ENCODE measurements at places on chromosomes 1 and 21.

- DNase-seq: peak; percentile 43
Observed at GRCh38 chr1:211332830-211333229, 6.2 kb downstream of the TRAF5 start.

DNA sequence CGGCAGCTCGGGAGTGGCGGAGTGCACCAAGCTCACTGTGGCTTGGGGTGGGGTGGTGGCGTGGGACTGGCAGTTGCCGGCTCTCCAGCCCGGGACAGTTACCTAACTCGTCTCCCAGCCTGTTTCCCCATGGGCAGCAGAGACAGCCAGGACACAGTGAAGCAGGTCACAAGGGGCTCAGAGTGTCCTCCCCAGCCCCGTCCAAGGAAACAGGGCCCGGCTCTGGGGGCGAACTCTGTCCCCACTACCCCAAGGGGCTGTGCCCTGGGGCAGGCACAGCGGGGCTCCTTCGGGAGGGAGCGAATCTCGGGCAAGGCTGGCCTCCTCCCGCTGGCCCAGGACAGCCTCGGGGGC is 759 bp downstream of the GPR157 start:
- peak; percentile 35 for DNase-seq

DNA sequence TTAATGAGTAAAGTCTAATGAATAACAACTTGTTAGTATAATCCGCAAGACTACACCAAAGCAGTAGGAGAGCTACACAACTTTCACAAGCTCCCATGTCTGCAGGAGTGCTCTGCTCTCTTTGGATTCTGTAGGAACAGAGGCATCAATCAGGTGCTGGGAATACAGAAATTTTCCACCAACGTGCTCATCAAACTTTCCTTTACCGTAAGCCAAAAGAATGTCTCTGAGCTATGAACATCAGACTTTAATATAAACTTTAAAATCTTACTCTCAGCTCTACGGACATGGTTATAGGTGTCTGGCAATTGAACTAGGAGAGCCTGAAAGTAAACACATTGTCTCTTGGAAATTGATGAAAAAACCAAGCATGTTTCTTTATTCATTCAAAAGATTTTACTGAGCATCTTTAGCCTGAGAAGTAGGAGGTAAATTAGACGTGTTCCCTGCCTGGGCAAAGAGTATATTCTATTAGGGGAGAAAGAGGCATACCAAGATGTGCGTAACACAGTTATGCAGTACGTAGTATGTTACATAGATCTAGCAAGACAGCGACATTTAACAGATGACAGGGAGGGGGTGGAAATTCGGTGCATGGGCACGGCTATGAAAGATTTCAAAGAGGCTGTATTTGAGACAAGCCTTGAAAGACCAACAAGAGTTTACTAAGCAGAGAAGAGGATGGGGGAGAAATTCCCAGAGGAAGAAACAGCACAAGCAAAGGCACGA is 85.2 kb downstream of the TM2D1 start:
- no peak for DNase-seq

- peak; percentile 53 for DNase-seq
Observed at GRCh38 chr1:207672522-207673130, 27.7 kb downstream of the CR1L start.

DNA sequence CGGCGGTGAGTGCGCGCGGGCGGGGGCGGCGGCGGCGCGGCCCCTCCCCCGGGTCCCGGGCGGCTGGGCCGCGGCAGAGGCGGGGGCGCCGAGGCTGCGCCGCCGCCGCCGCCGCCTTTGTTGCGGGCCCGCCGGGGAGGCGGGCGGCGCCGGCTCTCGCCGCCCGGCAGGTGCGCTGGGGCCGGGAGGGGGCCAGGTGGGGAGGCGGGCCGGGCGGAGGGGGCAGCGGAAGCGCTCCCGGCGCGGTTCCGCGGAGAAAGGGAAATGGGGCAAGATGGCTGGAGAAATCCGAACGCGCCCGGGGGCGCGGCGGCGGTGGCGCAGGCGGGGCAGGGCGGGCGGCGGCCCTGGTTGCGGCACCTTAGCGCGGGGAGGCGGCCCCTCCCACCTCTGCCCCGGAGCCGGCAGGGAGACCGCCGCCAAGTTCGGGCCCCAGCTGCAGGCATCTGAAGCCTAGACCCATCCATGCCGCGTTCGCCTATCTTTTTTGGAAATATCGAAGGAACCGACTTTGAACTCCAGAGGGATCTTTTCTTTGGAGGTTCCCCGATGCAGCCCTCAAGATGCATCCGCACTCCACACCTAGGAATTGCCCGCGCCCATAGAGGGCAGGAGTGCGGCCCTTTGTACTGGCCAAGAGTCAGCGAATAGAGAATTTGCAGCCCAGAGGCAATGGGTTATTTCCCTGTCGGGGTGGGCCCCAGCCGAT is 479 bp downstream of the POGK start:
- DNase-seq: peak; percentile 49

DNA sequence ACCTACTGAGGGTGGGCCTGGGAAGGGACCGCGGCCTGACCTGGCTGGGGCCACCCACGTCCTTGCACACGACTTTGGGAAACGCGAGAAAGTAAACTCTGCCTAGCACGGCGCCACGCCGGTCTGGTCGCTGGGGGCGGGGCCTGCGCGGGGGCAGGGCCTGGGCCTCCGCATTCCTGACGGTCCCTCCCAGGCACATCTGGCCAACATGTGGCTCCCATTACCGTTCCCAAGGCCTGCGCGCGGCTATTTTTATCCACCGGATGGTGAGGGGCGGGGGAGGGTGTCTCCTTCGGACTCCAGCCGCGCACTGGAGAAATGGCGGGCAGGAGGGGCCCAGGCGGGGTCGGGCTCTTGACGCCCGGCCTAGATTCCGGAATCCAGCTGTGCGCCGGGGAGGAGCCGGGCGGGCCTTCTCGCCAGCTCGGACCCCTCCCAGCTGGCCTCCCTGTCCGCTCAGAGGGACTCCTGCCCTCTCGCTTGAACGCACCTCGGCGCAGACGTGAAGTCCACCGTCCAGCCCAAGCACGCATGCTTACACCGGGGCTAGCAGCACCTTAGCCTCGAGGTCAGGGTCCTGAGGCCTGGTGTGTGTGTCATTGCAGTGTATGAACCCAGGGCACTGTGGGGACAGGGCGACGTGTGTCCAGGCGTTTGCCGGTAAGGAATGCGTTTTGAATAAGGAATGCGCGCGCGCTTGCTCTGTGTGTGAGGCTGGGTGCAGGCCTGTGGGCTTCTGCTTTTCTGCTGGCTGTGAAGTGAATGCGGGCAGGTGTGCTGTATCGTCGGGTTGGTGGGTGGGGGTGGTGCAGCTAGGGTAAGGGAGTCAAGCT is 2.1 kb downstream of the EVA1B start:
- DNase-seq: peak; percentile 97

Measured in EH (cell line).